ENCODE measurements at places on chromosomes 2 and 18.

DNA sequence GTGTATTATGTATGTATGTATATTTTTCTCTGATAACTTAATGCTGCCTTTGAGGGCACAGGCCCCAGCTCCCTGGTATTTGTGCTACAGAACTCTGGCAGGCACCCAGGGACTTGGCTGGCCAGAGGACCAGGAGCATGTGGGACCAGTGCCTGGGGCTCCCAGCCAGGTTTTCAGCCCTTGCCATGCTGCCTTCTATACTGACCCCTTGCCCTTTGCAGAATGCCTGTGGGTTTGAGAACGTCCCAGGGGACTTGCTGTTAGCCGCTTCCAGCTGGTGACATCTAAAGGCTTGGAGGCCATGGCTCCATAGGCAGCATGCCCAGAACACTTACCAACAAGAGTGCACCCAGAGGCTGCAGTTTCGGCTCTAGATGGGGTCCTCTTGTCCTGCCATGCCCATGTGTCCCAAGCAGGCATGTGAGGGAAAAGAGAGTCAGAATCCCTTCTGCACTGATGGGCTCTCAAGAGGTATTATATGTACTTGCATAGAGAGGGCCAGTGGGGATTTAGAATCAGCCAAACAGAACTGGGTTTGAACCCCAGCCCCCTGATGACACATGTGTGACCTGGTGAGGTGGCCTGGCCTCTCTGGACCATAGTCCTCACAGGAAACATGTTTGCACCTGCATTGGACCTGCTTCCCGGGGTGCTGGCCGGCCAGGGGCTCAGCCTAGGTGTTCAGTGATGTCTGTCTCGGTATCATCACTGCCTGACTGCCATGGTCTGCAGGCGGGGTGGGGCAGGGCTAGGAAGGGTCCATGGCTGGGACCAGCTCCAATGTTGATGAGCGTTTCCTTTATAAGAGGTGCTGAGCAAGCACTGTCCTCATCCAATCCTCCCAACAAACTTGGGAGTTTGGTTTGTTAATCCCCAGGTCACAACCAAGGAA is 119.2 kb upstream of the FHL2 start:
- no peak for DNase-seq

DNA sequence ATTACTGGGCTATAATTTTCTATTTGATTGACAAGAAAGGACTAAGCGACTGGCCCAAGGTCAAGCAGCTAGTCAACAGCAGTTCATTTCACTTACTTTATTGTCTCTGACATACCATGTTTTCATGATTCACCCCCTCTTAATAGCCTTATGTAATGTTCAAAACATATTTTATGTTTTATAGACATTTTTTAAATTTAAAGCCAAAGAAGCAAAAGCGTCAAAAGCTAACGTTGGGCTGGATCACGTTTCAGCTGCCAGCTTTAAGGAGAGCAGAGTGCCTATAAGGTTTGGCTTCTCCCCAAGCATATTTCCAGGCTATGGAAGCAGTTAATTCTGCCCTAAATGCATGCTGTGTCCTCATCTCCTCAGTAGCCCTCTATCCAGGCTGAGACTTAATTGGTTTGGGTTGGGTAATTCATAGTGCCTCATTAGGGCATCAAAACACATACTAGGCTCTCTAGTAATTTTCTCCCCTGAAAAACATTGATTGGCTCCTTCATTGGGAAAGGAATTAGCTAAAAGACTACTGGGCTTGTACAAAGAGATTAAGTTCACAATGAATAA is 94.8 kb upstream of the CREB1 start:
- no peak for DNase-seq

GRCh38 chr2:30055548-30055947 is 91.3 kb upstream of the YPEL5 start:
- DNase-seq, result no peak

- DNase-seq, result no peak
Measured at GRCh38 chr2:105765415-105766299, 20.9 kb downstream of the NCK2 start.

DNA sequence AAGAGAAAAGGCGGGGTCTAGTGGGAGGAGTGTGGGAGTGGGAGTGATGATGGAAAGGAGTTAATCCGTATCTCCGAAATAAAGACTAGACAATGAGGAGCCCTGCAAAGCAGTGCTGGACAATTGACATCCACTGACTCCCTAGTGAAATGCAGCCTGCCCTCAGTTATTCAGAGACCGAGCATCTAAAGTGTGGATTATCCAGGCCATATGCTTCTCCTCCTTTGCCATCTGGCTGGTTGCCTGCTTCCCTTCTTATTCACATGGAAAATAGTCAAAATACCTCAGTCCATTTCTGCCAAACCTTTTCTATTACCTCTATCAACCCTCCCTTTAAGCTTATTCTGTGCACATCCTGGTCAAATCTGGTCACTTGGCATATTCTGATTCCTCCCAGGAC is 288.8 kb upstream of the SIX3 start:
- DNase-seq, result no peak

- DNase-seq, result no peak
Measured at GRCh38 chr2:12733846-12734245, 17.1 kb downstream of the TRIB2 start.

DNA sequence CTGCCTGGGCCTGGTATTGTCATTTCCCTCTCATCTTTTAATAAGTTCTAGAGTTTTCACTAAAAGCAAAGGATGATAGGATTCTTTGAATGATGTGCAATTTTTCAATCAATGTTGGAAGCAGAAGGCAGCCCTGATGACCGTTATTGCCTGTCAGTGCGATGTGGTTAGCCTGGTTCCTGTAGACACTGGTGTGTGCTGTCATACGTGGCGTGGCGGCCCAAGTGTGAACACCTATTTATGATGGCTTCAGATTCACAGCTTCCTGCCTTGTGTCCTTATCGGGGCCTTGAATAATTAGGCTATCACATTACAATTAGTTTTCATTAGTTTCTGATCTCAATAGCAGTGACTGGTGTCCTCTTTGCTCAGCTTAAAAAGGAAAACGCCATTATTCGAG is 218.5 kb downstream of the TPGS2 start:
- DNase-seq, result no peak

DNA sequence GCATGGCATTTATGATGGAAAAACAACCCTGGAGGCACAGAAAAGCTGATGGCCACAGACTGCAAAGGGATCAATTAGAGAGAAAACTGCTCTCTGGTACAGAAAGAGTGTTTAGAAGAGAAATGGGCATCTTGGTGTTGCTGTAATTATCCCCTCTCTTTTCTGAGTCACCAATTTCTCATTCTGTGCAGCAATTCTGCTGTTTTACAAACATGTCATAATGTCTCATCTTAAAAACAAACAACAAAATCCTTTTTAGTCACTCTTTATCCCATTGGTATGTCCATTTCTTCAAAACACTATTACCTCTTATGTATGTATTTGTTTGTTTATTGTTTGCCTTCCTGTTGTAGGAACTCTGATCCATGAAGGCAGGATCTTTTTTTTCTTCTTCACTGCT is 73.9 kb upstream of the HK2 start:
- DNase-seq, result no peak

GRCh38 chr2:148430101-148430500 is 214.4 kb upstream of the EPC2 start:
- no peak for DNase-seq

DNA sequence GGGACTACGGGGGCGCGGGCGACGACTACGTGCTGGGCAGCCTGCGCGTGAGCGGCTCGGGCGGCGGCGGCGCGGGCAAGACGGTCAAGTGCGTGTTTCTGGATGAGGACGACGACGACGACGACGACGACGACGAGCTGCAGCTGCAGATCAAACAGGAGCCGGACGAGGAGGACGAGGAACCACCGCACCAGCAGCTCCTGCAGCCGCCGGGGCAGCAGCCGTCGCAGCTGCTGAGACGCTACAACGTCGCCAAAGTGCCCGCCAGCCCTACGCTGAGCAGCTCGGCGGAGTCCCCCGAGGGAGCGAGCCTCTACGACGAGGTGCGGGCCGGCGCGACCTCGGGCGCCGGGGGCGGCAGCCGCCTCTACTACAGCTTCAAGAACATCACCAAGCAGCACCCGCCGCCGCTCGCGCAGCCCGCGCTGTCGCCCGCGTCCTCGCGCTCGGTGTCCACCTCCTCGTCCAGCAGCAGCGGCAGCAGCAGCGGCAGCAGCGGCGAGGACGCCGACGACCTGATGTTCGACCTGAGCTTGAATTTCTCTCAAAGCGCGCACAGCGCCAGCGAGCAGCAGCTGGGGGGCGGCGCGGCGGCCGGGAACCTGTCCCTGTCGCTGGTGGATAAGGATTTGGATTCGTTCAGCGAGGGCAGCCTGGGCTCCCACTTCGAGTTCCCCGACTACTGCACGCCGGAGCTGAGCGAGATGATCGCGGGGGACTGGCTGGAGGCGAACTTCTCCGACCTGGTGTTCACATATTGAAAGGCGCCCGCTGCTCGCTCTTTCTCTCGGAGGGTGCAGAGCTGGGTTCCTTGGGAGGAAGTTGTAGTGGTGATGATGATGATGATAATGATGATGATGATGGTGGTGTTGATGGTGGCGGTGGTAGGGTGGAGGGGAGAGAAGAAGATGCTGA is 1.4 kb downstream of the SOX11 start:
- DNase-seq, result no peak

DNA sequence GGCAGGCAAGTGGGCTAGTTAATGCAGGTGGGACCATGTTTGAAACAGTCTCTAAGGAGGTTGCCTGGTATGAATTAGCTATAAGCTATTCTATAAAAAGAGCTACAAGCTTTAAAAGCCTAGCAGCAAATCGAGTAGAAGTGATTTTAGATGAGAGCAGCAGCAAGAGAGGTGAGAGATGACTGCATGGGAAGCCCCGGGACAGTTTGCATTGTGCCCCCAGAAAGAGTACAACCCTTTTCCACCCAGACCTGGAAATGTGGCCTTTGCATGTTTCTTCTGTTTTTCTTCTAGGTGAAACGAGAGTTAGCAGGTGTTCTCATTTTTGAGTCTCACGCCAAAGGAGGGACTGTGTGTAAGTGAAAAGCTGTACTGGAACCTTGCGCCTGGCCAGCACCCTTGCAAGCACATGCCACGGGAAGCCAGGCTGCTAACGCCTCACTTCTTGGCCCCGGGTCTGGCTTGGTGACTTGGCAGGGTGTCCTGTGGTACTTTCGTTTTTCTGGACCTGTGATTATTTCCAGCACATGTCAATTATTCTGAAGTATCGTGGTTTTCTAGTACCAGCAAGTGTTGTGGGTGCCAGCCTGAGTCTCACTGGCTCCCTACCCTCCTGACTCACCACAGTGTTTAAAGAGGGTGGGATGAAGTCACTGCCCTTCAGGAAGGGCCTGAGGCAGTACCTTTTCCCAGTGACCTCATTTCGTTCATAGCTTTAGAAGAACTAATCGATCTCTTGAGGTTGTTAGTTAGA is 90.3 kb upstream of the MAP3K20 start:
- DNase-seq, result no peak

DNA sequence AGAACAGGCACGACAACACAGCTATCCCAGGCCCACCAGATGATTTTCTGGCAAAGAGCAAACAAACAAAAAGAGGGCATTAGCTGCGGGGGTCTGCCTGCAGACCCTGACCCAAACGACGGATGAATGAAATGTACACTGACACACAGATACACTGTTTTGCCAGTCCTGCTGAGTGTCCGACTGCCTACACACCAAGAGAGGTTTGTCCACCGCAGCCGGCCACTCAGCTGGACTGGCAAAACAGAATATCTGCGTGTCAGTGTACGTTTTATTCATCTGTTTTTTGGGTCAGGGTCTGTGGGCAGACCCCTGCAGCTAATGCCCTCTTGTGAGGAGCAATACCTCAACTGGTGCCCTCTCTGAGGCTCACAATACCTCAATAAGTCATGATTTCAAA is 10.7 kb upstream of the SH3RF3 start:
- DNase-seq, result no peak

- no peak for DNase-seq
Measured at GRCh38 chr2:13919981-13920382, 712.5 kb upstream of the LRATD1 start.

GRCh38 chr18:56109757-56110156 is 521.8 kb upstream of the TCF4 start:
- DNase-seq, result no peak

DNA sequence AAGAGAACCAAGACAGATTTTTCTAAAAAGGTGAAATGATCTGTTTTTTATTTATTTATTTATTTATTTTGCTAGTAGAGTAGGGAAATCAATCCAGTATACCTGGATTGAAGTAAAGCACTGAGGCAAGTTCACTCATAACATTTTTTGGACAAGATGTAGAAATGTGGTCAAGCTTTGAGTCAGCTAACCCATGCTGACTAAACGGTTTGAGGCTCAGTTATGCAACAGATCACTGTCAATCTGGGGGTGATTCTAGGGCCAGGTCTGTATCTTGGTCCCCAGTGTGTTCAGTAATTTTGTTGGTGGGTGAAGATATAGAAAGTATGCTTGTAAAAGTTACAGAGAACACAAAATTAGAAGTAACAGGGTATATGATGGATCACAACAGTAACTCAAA is 60.2 kb downstream of the RMDN2 start:
- DNase-seq, result no peak

DNA sequence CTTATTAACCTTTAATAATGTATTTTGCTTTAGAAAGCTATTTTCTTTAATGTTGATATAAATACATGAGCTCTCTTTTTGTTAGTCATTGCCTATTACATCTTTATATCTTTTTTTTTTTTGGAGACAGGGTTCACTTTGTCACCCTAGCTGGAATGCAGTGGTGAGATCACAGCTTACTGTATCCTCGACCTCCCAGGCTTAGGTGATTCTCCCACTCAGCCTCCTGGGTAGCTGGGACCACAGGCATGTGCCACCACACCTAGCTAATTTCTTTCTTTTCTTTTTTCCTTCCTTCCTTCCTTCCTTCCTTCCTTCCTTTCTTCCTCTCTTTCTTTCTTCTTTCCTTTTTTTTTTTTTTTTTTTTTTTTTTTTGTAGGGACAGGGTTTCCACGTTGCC is 15.4 kb downstream of the NAB1 start:
- no peak for DNase-seq

- no peak for DNase-seq
Measured at GRCh38 chr2:85915606-85916303, 27.0 kb upstream of the ST3GAL5 start.

DNA sequence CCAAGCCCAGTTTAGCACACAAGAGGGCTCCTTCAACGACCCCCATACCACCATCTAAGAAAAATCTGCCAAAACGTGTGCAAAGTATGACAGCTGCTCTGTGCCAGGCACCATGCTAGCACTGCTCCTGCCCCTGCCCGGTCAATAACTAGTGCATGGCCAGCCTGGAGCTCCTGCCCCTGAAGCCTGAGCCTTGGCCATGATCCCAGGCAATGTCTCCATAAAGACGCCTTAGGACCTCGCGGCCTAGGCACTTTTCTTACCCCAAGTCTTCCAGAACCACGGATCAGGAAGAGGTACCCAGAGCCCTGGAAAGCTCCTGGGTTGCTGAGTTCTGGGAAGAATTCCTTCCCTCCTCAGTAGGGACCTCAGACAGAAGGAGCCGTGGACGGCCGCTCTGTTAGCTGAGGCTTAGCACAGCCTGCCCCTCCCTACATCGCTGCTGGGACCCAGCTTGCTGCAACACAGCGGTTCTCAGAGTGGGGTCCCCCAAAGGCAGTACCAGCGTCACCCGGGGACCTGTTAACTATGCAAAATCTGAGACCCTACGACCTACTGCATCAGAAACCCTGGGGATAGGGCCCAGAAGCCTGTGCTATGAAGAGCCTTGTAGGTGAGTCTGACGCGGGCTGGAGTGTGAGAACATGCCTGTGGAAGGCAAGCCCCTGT is 117.8 kb upstream of the TWIST2 start:
- no peak for DNase-seq

GRCh38 chr2:46118656-46119371 is 178.4 kb upstream of the EPAS1 start:
- no peak for DNase-seq

Measured in stimulated activated CD8-positive, alpha-beta memory T cell treated with anti-CD3 and anti-CD28 coated beads, Interleukin-12 subunit alpha, Interleukin-12 subunit beta, amount 100 ng/mL, for 4 hours (primary cell).